ENCODE measurements at places on chromosomes 13 and 19. TPM values are rescaled to one million over a fixed set of nuclear protein-coding genes. Genes with fewer than 3 reads are reported as not detected.

Gene FAM83E
- total RNA-seq, result 4.3 TPM

Gene ZNF154
- total RNA-seq, result 4.0 TPM

DNA sequence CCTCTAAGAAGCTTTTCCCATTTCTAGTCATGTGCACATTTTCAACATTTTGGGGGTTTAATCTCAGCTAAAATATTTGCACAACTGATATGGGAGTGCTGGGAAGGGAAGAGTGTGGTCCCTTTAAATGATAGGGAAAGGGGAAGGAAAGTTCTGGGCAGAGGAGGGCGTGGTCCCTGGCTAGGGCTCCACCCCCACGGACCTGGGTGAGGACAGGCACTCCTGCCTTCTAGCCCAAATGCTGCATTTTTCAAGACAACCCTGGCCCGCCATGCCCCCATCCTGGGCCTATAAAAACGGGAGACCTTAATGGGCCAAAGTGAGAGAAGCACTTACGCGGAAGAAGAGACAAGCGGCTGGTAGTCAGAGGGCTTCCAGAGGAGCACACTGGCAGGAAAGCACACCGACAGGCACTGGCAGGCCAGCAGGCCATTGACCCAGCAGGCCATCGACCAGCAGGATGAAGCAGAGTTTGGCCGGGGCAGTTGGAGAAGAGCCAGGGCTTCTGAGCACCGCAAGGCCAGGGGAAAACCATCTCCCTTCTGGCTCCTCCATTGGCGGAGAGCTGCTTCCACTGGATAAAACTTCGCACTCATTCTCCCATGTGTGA is 266.7 kb downstream of the SPRY2 start:
- no peak for DNase-seq

- DNase-seq, result peak; percentile 53
Measured at GRCh38 chr13:91347996-91348905, 764 bp downstream of the MIR17HG start.

Gene COMP
- total RNA-seq, result not detected

DNA sequence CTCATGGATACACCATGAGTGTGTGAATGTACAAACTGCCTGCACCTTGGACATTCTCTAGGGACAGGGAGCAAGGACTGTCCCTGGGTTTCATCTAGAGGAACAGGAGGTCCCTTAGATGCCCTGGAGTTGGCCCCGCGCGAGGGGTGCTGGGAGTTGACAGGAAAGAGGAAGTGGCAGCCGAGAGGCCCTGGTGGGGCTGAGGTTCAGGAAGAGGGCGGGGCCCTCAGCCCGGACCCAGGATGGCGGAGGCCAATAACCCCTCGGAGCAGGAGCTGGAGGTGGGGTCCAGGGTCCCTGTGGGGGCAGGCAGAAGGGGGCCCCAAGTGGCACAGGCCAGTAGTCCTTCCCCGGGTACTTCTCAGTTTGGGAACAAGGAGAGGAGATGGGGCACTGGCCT is 6.9 kb downstream of the PKN1 start:
- peak; percentile 78 for DNase-seq

DNA sequence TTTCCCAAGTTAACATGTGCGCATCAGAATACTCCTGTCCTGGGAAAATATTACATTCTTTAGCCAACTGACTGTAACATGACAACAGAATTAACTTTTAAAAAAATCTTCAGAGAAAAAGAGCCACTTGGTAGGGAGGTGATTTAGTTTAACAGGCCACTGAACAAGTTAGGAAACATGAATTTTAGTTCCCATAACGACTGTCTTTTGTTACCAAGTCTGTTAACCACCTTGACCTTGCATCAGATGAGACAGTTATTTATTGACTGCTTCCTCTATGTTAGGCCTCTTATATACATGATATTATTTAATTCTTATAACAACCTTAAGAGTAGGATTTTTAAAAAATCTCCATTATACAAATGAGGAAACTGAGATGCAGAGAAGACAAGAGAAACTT is 268.6 kb downstream of the NDFIP2 start:
- no peak for DNase-seq

- no peak for DNase-seq
Measured at GRCh38 chr13:79404985-79405384, 1.1 kb downstream of the RBM26 start.

Gene KLK8
- not detected for total RNA-seq

Gene LIG1
- total RNA-seq, result 119 TPM

Gene INAFM1
- 9.3 TPM for total RNA-seq

DNA sequence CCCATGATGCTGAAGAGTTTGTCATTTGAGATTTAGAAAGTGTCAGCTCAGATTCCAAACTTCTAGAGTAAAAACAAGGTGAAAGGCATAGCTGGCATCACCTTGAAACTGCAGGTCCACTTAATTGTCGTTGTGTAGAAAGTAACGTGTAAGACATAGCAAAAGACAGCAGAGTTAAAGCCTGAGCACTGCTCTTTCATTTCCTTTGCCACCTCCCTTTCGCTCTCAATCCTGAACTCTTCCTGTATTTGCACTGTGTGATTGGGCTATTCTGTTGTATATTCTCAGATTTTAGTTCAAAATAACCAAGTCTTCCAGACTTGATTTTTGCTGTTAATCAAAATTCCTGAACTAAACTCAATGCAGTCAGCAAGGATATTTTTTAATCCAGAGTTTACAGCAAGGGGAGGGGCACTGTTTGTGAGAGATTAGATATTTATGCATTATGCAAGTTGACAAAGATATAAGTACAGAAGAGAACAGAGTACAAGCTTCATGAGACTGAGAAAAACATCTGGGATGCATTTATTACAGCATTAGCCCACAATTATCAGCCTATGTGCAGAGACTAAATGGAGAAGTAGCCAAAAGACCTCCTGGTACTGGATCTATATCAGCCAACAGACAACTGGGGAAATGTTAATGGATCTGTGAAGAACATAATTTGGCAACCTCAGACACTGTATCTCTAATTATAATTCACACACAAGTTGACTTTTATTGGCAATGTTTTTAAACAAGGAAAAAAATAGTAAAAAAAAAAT is 328.6 kb downstream of the SUCLA2 start:
- DNase-seq, result no peak

GRCh38 chr13:27450921-27451471 is 632 bp upstream of the MTIF3 start:
- peak; percentile 24 for DNase-seq

DNA sequence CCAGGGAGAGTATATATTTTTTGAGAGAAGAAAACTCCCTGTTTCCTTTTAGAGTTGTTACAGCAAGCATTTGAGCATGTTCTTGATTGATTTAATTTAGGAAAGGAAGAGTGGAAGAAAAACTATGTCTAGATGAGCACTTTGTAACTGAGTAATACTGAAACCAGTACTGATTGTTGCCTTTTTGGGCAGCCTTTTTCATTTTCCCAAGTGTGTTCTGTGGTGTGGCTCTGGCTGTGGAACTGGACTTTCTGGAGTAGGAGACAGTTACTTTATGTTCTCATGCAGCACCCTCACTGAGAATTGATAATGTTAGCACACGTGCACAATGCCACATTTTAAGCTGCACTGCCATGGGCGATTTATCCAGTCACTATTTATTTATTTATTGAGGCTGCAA is 211.5 kb downstream of the LMO7 start:
- DNase-seq, result no peak

DNA sequence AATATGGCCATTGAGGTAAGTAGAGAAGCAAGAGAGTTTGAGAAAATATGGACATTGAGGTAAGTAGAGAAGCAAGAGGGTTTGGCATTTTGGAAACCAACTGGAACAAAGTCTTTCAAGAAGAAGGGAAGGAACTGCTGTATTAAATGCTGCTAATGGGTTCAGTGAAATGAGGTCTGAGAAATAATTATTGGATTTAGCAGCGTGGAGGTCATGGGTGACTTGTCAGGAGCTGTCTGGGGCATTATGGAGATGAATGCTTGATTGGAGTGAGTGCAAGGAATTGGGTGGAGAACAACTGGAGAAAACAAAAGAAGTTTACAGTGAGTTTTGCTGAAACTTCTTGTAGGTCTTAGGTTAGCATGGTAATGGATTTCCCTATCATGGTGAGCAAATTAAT is 232.3 kb downstream of the ATP8A2 start:
- no peak for DNase-seq

All from activated T-helper 2 cell treated with anti-CD3 and anti-CD28 coated beads, Interferon-gamma antibody, Interleukin-2, Interleukin-4, amounts not matched to agents 10 μg/mL and 5 μg/mL and 100 μg/mL, durations not matched to agents 14 hours and 24 hours and 36 hours (primary cell).